ENCODE measurements at places on chromosomes 2 and 18. TPM values are rescaled to one million over a fixed set of nuclear protein-coding genes. Genes with fewer than 3 reads are reported as not detected.

- no peak overlapping the region for H3K27ac ChIP-seq
- no peaks in the 10 kb centered on the region for H3K36me3 ChIP-seq
Observed at GRCh38 chr2:229130522-229130921, 140.6 kb downstream of the PID1 start.

- peaks cover 16% of the 10 kb centered on the region for H3K27me3 ChIP-seq
- no peak overlapping the region for H3K27ac ChIP-seq
- H3K4me1 ChIP-seq = peaks cover 25% of the 10 kb centered on the region
- no peaks in the 10 kb centered on the region for H3K36me3 ChIP-seq
Observed at GRCh38 chr2:15916336-15916735, 24.0 kb upstream of the MYCN start.

GRCh38 chr2:1727796-1728474, 16.4 kb downstream of the PXDN start:
- H3K27ac ChIP-seq = no peak overlapping the region
- no peaks in the 10 kb centered on the region for H3K27me3 ChIP-seq
- peaks cover 56% of the 10 kb centered on the region for H3K4me1 ChIP-seq
- H3K4me3 ChIP-seq = no peak overlapping the region
- peaks cover 10% of the 10 kb centered on the region for H3K36me3 ChIP-seq
- no peak for DNase-seq

GRCh38 chr2:80002568-80003157, 301.9 kb downstream of the LRRTM1 start:
- no peak for DNase-seq
- H3K4me1 ChIP-seq = peaks cover 13% of the 10 kb centered on the region
- no peak overlapping the region for H3K27ac ChIP-seq
- H3K27me3 ChIP-seq = peaks cover 4% of the 10 kb centered on the region
- peak overlapping the region; percentile 29 for H3K4me3 ChIP-seq

EPHA4 gene
- 78.3 TPM for total RNA-seq

DNA sequence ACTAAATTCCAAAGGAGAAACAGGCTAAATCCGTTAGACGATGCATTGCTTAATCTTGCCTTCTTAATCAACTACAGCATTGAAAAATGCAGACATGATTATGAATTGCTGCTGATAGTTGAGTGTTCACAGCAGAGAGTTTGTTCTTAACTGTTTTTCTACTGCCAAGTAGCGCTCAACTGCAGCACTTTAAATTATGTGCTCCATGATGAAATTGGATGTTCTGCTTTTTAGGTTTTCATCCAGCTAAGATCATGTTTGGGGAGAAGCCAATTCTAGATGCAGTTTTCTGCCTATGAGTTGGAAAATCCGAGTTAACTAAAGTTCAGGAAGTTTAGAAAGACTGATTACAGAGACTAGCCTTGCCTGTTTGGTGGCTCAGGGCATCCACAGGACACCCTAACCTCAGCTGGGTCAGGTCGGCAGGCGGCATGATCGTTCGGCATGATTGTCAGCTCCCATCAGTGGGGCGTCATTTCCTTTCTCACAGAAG, 119.4 kb upstream of the PIEZO2 start:
- H3K27me3 ChIP-seq = no peaks in the 10 kb centered on the region
- H3K27ac ChIP-seq = peak overlapping the region; percentile 49

Measured in type B pancreatic cell (in vitro differentiated cells).